ENCODE measurements at places on chromosomes 5 and 9.

- no peak for DNase-seq
Observed at GRCh38 chr9:91937727-91938126, 12.3 kb downstream of the ROR2 start.

DNA sequence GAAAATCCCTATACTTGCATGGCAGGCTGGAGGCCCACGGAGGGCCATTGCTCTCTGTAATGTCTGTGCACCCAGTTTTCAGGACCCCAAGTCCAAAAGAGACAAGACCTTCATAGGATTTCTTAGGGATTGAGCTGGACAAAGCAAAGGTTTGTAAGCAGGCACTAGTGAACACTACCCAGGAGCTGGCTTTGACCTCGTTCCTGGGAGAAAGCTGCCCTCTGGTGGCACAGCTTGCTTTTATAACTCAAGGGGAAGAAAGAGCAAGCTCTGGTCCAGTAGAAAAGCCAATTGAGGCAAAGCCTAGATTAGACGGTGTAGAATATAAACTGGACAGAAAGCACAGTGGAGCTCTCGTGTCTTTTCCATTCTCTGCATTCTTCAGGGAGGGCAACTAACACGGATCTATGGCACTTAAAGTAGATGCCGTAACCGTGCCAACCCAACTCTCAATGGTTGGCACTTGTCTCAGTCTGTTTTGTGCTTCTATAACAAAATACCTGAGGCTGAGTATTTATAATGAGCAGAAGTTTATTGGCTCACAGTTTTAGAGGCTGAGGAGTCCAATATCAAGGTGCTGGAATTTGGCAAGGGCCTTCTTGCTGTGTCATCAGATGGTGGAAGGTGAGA, 7.9 kb downstream of the GABRP start:
- no peak for DNase-seq

DNA sequence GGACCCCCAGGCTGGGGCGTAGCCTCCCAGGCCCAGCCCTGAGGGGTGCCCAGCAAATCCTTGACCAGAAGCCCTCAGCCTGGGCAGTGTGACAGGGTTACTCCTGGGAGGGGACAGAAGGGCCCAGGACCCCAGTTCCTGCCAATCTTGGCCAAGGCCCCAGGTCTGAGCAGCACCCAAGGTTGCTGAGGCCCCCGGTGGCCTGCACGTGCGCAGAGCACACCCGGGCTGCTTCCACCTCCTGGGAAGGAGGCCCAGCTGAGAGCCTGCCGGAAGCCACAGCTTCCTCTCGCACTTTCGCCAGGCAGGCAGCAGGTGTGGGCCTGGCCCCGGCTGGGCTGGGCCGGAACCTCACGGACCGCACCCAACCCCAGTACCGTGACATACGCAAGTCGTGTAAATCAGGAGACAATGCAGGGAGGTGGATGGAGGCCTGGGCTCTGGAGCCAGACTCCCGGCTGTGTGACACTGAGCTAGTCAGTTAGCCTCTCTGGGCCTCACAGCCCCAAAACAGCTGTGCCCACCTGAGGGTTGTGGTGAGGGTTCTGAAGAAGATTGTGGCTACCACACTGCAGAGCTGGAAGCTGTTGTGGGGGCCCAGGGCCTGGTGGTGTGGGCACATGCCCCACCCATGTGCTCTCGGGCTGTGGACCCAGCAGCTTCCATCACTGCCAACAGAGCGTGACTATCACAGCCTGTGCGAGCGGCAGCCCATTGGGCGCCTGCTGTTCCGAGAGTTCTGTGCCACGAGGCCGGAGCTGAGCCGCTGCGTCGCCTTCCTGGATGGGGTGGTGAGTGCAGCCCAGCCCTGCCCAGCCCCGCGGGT, 5.1 kb downstream of the GRK6 start:
- peak; percentile 73 for DNase-seq

- no peak for DNase-seq
Observed at GRCh38 chr5:153476767-153477166, 13.7 kb upstream of the GRIA1 start.

DNA sequence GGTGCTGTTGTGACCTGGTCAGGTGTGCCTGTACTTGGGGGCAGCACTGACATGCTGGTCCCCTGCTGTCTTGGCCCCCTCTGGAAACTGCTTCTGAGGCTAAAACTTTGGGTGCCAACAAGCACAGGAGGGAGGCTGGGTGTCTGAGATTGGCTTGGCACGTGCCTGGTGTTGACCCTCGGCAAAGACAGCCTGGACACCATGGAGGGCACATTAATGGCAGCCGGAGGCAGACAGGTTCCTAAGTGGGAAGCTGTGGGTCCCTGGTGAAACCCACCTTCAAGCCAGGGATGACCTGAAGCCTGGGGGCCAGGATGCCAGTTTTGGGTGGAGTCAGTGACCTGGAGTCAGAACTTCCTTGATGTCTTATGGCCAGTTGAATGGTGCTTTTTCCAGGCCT, 894.1 kb downstream of the PTPRD start:
- DNase-seq = no peak

DNA sequence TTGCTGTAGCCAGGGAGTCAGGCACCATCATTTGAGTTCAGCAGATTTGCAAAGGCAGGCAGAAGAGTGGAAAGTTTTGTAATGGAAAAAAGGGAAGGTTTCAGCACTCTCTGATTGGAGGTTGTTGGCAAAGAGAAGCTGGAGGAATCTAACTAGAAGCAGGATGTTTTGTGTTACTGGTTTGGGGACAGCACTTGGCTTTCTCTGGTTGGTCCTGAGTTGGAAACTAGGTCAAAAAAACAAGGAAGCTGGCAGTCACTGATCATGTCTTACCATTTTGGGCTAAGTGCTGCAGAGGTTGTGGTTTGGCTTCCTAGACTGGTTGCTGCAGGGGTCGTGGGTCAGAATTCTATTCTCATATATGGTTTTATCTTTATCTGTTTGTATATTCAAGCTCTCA, 189.8 kb downstream of the DRD1 start:
- no peak for DNase-seq

DNA sequence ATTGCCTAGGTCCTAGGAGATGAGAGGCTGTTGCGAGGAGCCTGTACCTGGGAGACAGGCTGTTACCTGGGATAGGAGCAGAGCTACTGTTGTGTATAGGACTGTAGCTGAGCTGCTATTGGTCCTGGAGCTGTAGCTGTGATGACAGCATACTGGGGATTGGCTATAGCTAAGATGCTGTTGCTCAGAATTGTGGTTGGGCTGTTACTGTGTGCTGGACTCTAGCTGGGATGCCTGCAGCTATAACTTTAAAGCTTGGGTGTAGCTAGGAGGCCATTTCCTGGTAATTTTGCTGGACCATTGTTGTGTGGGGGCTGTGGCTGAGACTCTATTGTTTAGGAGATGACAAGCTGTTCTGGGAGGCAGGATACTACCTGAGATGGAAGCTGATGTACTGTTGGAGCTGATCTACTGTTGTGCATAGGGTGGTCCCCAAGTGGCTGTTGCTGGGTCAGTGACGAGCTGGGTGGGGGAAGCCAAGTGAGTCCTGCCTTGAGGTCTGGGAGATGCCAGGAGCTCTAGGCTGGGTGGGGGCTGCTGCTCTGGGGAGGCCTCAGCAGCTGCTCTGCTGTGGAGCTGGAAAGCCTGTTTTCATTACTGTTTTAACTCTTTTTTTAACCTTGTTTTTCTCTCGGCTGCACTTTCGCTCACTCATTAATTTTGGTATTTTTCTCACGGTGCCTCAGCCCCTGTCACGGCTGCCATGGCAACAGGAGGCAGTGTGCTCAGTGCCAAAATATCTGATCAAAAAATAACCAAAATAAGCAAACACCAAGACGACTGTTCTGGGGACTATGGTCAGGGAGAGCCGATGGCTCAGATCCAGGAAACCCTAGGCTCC, 3.0 kb upstream of the PCDH1 start:
- no peak for DNase-seq

DNA sequence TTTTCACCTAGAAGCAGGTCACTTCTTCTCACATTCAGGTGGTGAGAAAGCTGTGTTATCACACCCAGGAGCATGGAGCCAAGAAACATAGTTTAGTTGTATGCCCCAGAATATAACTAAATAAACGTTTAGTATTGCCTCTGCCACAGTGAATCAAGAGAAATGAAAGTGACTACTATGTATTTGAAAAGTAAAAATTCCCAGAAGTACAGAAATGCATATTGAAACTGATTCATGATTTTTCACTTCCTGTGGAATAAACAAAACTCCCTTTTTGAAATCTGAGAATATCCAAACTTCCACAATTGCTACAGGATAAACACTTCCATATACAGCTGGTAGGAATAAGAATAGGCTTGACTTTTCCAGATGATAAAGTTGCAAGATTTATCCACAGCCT, 15.3 kb upstream of the NINJ1 start:
- no peak for DNase-seq

DNA sequence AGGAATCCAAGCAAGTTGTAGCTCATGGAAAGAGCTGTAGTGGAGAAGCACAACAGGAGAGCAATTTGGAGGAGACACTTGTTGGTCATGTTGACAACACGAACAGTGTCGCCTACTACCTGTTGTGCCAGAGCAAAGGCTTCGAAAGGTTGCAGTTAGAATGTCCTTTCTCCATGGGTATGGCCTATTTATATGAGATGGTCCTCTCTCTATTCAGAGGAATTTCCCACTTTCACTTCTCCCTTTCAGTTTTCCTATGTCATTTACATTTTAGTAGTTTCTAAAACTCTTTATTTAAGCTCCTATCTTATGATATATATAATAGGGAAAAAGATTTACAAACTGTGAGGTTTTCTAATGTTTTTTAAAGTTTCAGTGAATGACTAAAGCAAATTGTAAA, at the start of gene IFNB1:
IFNB1 (minus strand) TSS at position 162 of the 400 bp plus-strand sequence; CDS start at position 89, 73 bp downstream.
- DNase-seq = no peak

DNA sequence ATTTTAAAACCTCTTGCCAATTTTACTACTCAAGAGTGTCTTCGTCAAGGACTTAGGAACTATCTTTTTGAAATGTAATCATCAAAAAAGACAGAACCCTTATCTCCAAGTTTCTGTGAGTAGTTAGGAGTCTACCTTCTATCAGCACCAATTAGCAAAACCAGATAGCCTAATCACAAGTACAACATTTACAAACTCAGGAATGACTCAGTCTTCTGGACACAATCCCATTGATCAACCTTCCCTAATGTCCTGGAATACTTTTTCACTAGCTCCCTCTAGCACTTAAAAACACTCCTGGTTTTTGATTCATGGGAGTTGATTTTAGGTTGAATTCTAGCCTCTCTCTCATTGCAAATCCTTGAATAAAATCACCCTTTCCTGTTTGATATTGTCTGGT, 680.7 kb downstream of the PRR16 start:
- DNase-seq = no peak

GRCh38 chr5:1793966-1794900, 5.4 kb downstream of the MRPL36 start:
- no peak for DNase-seq

- DNase-seq = no peak
Observed at GRCh38 chr5:80759866-80760577, 105.2 kb upstream of the DHFR start.

Data from activated effector memory CD4-positive, alpha-beta T cell treated with Interleukin-2 at 50 U/mL for 16 hours (primary cell).